ENCODE measurements at places on chromosomes 11 and 22. TPM values are rescaled to one million over a fixed set of nuclear protein-coding genes. Genes with fewer than 3 reads are reported as not detected.

DNA sequence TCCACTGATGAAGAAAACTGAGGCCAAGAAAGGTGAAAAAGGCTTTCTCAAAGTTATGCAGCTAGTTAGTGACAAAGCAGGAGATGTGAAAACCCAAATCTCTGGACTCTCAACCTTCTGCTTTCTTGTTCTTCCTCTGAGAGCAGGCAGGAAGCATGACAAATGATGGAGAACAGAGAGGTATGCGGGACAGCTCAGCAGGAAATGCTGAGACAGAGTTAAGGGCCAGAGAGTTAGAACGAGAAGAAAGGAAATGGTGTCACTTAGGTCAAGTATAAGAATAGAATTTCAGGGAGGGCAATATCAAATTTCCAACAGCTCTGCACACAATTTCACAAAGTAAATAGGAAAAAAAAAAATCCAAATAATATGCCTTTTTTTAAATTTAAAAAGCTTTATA lies 67.6 kb upstream of the ARHGAP42 start:
- no peak for DNase-seq

SYT13 gene
- 12.1 TPM for total RNA-seq

GRCh38 chr22:47805394-47805935 lies 1043.0 kb downstream of the TBC1D22A start:
- DNase-seq = no peak

DNA sequence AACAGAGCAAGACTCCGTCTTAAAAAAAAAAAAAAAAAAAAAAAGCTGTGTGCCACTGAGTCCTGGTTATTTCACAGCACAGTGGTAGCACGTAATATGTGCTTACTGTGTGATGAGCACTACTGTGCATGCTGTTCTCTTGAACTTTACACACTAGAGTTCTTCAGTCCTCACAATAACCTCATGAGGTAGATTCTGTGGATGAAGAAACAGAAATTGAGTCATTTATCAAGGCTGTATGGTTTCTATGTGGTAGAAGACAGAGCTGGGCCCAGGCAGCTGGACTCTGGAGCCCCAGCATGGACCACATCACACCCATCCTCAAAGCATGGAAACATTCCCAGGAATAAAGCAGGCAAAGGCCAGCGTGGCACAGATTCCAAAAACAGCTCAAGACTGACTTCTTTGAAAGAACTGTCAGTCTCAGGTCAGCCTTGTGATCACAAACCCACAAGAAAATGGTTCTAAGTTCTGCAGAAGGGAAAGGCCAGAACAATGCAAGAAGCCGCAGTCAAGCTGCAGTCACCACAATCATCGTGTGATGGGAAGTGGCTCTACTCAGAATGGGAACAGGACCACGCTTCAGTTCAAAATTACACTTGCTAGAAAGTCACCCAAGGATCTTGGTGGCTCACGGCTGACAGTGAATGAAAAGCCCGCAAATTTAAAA lies 49.5 kb downstream of the MICAL3 start:
- DNase-seq = no peak

GRCh38 chr11:128772814-128773213 lies 78.9 kb downstream of the FLI1 start:
- DNase-seq = peak; percentile 73

DNA sequence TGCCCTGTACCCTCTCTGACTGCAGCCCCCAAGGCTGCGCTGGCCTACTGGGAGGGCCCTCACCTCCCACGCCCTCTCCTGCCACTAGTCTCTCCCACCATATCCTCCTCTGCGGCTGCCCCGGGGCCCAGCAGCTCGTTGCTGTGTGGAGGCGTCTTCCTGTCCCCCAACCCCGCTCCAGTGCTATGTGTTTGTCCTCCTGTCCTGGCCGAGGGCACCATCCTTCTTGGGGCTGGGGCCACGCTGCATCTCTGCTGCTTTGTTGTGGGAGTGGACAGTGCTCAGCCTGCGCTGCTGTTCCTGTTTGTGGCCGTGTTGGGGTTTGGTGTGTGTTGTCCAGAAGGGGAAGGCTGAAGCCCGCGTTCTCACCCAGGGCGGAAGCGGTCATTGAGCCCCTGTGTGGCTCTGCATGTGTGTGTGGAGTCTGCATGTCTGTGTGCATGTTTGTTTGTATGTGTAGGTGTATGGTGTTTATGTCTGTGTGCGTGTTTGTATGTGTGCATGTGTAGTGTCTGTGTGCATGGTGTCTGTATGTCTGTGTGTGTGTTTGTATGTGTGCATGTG lies 15.7 kb downstream of the TPCN2 start:
- no peak for DNase-seq

GRCh38 chr11:119099711-119100110 lies 1.9 kb downstream of the DPAGT1 start:
- no peak for DNase-seq

All from left cardiac atrium (tissue), 4 donors.